ENCODE measurements at places on chromosomes 1 and 21. TPM values are rescaled to one million over a fixed set of nuclear protein-coding genes. Genes with fewer than 3 reads are reported as not detected.

The LYPD8 gene
- total RNA-seq: not detected

The NUDT4B gene
- 0.62 TPM for total RNA-seq

The LMX1A gene
- total RNA-seq: not detected

The KCNN3 gene
- 0.29 TPM for total RNA-seq

The S1PR1 gene
- total RNA-seq: 298 TPM

The CEP170 gene
- 44.2 TPM for total RNA-seq

The IL12RB2 gene
- 1.1 TPM for total RNA-seq

The OLFML3 gene
- total RNA-seq: 1.3 TPM

The MASP2 gene
- total RNA-seq: not detected

The ARHGAP30 gene
- total RNA-seq: 220 TPM

The SIPA1L2 gene
- total RNA-seq: 4.9 TPM
